Activated T-cell treated with anti-CD3 and anti-CD28 coated beads, Interleukin-2, amount 50 U/mL, for 72 hours (primary cell): ENCODE measurements at places on chromosomes 16 and 17.

DNA sequence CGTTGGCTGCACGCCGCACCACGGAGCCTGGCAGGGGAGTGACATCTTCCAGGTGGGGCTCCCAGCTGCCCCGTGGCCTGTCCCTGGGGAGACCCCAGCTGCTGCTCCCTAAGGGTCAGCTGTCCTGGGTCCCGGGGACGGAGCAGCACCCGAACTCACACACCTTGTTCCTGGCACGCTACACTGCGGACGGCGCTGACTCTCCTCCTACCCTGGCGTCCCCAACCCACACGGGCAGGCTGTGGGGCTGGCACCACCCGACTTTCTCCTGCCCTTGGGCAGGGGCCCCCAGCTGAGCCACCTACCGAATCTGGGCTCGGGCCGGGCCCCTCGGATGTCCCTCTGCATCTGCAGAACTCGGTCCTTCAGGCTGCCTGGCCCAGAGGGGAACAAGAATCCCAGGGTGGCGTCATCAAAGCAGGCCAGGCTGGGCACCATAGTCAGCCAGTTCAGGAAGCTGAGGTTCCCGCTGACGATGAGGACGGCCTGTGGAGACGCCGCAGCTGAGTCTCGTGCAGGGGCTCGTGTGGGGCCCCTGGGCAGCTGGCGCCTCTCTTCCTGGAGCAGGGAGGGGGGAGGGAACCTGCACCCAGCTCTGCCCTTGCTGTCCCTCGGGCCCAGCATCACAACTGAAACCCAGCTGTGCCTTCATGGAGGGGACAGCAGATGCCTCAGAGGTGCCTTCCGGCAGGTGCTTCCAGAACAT is 70.5 kb upstream of the GNG13 start:
- DNase-seq = no peak
- no peaks in the 10 kb centered on the region for H3K27me3 ChIP-seq
- no peaks in the 10 kb centered on the region for H3K4me1 ChIP-seq
- no peak overlapping the region for H3K27ac ChIP-seq

- no peak overlapping the region for H3K27ac ChIP-seq
- no peaks in the 10 kb centered on the region for H3K4me1 ChIP-seq
- H3K36me3 ChIP-seq = no peaks in the 10 kb centered on the region
- H3K4me3 ChIP-seq = no peak overlapping the region
- H3K27me3 ChIP-seq = no peaks in the 10 kb centered on the region
These were observed 72.6 kb upstream of the METRNL start for GRCh38 chr17:83006515-83007455.

DNA sequence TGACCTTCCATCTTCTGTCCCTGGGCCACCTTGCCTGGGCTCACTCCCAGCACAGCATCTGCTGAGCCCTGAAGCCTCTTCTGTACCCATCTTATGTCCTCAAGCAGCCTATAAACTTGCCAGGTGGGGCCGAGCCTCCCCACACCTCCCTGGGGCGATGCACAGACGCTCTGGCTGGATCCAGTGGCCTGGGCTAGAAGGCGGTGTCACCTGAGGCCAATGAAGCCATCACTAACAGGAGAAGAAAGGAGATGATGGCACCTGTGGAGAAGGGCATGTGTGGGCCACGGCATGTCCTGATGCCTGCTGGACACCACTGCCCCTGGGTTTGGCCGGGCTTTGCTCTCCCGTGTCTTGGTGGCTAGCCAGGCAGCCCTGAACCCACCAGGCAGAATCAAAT is 45.5 kb downstream of the PEMT start:
- no peak overlapping the region for H3K27ac ChIP-seq
- no peaks in the 10 kb centered on the region for H3K4me1 ChIP-seq
- no peaks in the 10 kb centered on the region for H3K36me3 ChIP-seq

- no peaks in the 10 kb centered on the region for H3K4me1 ChIP-seq
- H3K36me3 ChIP-seq = no peaks in the 10 kb centered on the region
- no peaks in the 10 kb centered on the region for H3K27me3 ChIP-seq
- no peak overlapping the region for H3K27ac ChIP-seq
These were observed 414.4 kb downstream of the SHISA9 start for GRCh38 chr16:13315642-13316427.

- no peak for DNase-seq
- peaks cover 54% of the 10 kb centered on the region for H3K27me3 ChIP-seq
- no peaks in the 10 kb centered on the region for H3K4me1 ChIP-seq
- no peak overlapping the region for H3K27ac ChIP-seq
- H3K36me3 ChIP-seq = no peaks in the 10 kb centered on the region
These were observed 264.3 kb upstream of the C16orf82 start for GRCh38 chr16:26802440-26802839.

DNA sequence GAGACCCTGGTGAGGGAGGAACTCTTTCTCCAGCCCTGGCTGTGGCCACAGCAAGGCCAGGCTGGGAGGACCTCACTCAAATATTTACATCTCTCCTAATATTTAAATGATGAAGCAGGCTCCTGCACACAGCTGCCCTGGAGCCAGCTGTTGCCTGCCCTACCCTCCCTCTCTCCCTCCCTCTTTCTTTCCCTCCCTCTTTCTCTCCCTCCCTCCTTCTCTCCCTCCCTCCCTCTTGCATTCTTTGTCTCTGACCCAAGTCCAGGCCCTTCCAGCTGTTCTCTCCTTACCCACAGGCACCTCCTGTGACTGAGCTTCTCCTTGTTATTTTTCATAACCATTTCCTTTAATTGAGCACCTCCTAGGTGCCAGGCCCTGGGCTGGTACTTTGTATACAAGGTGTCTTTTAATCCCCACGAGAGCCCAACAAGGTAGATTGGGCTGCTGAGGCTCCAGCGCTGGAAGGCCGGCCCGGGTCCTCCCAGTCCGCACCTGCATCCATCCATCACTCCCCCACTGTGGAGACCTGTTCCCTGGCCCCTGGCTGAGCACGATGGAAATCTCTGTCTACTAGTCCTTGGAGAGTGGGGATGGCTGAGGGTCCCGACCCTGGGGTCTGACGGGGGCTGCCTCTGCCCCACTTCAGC is 242.3 kb downstream of the SEC14L1 start:
- no peaks in the 10 kb centered on the region for H3K36me3 ChIP-seq
- H3K27ac ChIP-seq = peak overlapping the region; percentile 75
- no peaks in the 10 kb centered on the region for H3K27me3 ChIP-seq
- H3K4me1 ChIP-seq = peaks cover 85% of the 10 kb centered on the region
- DNase-seq = no peak

GRCh38 chr16:19607616-19608280 is 52.2 kb downstream of the VPS35L start:
- no peak overlapping the region for H3K4me3 ChIP-seq
- peaks cover 3% of the 10 kb centered on the region for H3K36me3 ChIP-seq
- no peak overlapping the region for H3K27ac ChIP-seq
- no peaks in the 10 kb centered on the region for H3K27me3 ChIP-seq

- no peaks in the 10 kb centered on the region for H3K36me3 ChIP-seq
- H3K4me1 ChIP-seq = peaks cover 25% of the 10 kb centered on the region
- H3K27ac ChIP-seq = no peak overlapping the region
These were observed 1.0 kb downstream of the CX3CL1 start for GRCh38 chr16:57373117-57373947.

- peaks cover 20% of the 10 kb centered on the region for H3K27me3 ChIP-seq
- DNase-seq = no peak
- H3K27ac ChIP-seq = no peak overlapping the region
These were observed 67.4 kb upstream of the CPHXL start for GRCh38 chr16:75793641-75794040.

DNA sequence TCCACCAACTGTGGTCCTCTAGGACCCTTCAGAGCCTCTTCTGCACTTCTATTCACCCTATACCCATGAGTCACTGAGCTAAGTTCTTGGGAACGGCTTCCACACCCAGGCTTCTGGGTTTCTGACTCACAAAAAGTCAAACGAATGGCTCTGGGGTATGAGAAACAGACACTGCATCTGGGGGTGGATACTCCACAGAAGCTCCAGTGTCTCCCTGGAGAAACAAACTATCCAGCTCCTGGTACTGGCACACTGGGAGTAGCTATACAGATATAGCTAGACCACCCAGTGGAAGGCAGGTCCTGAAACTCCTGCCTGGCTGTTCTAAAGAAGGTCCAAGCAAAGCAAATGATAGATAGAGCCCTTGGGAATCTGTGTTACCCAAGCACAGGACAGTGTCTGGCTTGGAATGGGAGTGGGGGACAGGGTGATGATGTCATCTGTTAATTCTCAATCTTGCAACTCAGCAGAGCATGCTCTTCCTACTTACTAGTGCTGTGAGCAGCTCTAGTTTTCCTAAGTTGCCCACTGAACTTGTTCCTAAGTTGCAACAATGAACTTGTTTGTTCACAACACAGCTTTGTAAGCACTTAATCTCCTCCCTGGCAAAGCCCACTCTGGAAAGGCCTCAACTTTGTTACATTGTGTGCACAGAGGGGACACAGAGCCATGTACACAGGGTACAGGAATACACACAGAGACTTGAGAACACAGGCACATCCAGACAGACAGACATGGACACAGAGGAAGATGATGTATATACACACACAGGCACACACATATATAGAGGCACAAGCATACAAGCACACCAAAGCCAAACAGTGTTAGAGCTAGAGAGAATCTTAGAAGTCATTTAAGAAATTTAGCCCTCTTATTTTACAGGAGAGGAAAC is 6.7 kb downstream of the MMP28 start:
- peaks cover 23% of the 10 kb centered on the region for H3K27me3 ChIP-seq
- no peak overlapping the region for H3K27ac ChIP-seq
- DNase-seq = no peak
- H3K4me3 ChIP-seq = no peak overlapping the region

DNA sequence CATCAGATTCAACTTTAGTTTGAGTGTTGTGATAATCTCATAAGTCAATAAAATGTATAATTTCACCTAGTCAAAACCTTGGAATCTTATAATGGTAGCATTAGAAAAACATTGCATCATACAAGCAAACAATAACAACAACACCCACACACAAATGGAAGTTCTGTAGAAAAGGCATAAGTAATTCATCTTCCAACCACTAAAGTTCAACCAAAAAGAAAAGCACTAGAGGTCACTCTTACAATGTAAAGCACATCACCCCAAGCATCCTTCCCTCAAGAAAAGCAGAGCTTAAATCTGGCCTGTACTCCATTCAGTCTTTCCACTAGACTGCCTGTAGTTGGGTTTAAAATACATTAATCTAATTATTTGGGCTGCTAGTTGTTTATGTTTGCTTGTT is 1.8 kb downstream of the CNTNAP4 start:
- no peak overlapping the region for H3K4me3 ChIP-seq
- no peaks in the 10 kb centered on the region for H3K4me1 ChIP-seq
- H3K27me3 ChIP-seq = peaks cover 12% of the 10 kb centered on the region
- DNase-seq = no peak
- no peaks in the 10 kb centered on the region for H3K36me3 ChIP-seq

DNA sequence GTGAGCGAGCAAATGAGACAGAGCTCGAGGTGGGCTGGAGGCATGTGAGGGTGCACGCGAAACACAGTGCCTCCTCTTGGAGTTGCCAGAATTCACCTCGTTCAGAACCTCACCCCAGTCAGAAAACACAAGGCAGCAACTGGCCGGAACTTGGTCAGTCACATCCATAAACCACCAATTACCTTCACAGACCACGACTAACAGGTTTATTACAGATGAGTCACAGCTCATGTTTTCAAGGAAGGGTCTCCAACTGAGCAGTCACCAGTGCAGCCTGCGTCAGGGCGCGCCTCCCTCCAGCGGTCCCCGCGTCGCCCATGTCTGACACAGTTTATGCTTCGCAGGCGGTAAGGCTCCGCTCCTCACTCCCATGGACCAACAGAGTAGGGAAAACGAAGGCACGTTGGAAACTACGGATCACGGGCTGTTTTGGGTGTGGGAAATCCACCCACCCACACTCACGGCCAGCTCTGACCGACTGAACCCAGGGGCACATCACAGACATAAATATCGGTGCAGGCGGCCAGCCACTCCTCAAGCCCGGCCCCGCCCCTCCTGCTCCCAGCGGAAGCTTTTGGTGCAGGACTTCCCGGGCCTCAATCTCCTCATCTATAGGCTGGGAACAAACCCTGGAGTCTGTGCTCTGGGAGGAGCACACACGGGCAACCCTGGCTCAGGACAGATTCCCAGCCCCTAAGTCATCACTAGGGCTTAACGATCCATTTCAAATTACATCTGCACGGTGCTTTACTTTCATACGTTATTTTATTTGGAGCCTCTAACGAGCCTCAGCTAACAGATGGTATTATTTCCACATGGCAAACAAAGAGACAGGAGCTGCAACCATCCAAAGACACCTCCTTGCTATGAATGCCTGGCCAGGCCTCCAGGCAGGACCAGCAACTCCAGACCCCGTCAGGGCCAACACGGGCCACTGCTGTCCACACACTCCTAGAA is 126.3 kb downstream of the ZNF778 start:
- no peak overlapping the region for H3K4me3 ChIP-seq
- peaks cover 83% of the 10 kb centered on the region for H3K4me1 ChIP-seq
- peaks cover 8% of the 10 kb centered on the region for H3K36me3 ChIP-seq
- no peaks in the 10 kb centered on the region for H3K27me3 ChIP-seq
- H3K27ac ChIP-seq = no peak overlapping the region

DNA sequence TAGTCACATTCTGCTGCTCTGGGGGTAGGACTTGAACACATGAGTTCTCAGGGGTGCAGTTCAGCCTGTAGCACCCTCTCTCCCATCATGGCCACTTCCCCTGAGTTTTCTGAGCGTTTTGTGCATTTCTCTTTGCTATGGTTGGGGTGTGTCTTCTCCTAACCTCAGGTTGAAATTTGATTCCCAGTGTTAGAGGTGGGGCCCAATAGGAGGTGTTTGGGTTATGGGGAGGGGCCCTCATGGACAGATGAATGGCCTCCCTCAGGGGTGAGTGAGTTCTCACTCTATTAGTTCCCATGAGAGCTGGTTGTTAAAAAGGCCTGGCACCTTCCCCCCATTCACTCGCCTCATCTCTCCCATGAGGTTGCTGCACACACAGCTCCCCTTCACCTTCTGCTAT is 101.1 kb downstream of the FOXL1 start:
- no peak overlapping the region for H3K4me3 ChIP-seq
- DNase-seq = no peak
- no peak overlapping the region for H3K27ac ChIP-seq
- no peaks in the 10 kb centered on the region for H3K4me1 ChIP-seq
